ENCODE measurements at places on chromosomes 1 and 21.

GRCh38 chr1:167617153-167618147 is 12.6 kb upstream of the RCSD1 start:
- peak; percentile 34 for DNase-seq

GRCh38 chr1:38730511-38731397 is 128.8 kb downstream of the RRAGC start:
- no peak for DNase-seq

- peak; percentile 74 for DNase-seq
Measured at GRCh38 chr1:150552128-150552910, 3.1 kb downstream of the ADAMTSL4 start.

DNA sequence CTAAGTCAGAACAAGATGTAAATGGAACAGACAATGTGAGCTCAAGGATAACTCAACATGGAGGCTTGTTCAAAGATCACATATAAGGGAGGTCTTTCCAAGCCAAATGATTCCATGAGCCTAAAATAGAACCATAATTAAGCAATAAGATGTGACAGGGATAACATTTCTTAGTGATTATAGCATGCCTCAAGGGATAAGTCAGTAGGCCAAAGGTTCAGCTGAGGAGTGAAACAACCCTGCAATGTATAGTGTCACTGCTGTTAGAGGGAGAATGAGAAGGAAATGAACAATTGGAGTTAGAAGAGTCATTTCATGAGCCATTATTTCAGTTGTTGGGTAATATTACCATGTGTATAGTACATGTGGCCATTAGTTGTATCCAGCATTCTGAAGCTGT is 25.0 kb downstream of the GORAB start:
- DNase-seq, result no peak

GRCh38 chr1:119968068-119968492 is 71.8 kb upstream of the ADAM30 start:
- peak; percentile 29 for DNase-seq

DNA sequence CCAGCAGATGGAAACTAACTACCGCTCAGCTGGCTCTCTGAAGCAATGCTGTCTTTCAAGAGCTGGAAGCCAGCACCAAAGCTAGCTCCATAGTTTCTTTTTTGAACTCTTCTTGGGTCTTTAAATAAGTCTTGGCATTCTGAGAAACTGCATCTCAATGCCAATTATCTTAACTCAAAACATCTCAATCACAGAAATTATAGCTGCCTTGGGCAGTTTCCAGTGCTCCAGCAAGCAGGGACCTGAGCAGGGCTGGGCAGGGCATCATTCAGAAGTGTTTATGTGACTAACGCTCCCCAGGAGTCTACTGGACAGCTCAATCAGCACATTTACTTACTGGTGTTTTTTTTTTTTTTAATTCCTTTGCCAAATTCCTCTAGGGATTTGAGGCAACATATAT is 18.3 kb upstream of the PADI4 start:
- DNase-seq, result no peak

GRCh38 chr1:218079820-218080219 is 205.3 kb upstream of the RRP15 start:
- no peak for DNase-seq

DNA sequence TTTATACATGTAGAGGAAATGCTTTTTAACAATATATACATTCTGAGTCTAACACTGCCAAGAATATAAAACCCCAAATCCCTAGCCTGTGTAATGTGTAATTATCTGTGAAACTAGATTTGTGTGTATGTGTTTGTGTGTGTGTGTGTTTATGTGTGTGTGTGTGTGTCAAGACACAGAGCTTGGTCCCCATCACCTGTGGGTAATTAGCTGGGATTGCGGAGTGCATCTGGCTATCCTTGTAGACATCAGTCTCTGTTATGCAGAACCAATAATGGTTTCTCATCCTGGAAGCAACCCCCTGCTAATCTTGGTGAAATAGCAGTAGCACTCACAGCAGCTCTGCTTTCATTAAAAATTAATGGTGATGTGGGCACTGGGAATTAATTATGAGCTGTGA is 26.3 kb upstream of the ST6GALNAC3 start:
- DNase-seq, result no peak

GRCh38 chr21:43277481-43278351 is 108.9 kb downstream of the CRYAA start:
- no peak for DNase-seq

GRCh38 chr1:160996178-160996577 is 24.8 kb downstream of the F11R start:
- DNase-seq, result no peak

- DNase-seq, result no peak
Measured at GRCh38 chr1:76229279-76230005, 154.9 kb downstream of the ST6GALNAC3 start.

DNA sequence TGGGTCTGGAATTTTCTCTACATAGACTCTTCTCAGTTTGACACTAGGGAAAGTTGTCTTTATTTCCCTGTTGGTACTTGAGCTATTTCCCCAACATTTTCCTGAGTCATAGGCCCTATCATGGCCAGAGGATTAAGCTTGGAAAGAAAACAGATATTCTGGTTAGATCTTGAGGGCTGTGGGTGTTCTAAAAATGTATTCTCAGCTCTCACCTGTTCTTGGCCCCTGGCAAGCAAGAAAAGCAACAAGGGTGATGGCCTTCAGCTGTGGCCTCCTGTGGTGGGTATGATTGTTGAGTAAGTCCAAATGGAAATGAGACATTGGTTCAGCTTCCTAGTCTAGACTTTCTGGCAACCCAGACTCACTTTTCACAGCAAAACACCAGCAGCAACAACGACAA is 17.4 kb upstream of the LCE3A start:
- DNase-seq, result no peak

GRCh38 chr1:170711682-170712081 is 47.8 kb downstream of the PRRX1 start:
- DNase-seq, result no peak

- DNase-seq, result no peak
Measured at GRCh38 chr21:46114963-46115362, 17.1 kb downstream of the COL6A2 start.

DNA sequence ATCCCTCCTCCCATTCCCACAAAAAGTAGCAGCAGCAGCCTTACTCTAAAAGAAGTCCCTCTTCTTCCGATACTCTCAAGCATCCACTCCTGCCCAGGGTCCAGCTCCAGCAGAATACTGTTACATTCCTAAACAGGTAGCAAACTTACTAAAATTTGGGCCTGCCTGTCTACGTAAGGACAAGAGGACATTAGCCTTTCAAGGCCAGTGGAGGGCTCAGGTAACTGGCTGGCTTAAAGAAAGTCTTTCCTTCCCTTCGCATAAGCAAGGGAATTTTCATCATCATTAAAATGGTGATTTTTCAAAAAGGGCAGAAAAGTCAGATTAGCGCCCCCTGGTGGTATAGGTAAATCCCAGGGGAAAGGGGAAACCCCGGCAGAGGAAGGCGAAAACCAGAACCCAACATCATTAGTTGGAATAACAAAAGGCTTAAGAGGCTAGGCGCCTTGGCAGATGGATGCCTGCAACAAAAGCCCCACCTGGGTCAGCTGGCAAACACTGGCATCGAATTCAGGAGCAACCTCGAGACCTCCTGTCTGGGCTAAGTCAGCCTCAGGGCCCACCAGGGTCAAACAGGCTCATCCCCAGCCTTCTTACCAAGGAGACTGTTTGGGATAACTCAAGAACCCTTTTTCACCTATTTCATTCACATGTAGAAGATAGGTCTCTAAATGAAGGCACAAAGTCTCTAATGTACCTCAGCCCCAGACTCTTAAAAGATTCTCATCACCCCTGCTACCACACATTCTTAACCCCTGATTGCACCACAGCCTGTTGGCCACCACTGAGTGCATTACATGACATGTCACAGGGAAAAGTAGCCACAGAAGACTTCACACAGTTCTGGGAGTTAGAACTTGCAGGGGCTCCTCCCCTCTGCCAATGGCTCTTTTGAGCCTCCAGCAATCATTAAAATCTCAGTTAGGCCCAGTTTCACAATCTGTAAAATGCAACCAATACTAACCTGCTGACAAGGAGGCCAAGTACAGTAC is 36.7 kb downstream of the ERI3 start:
- peak; percentile 20 for DNase-seq

- DNase-seq, result no peak
Measured at GRCh38 chr1:21966247-21967000, 10.4 kb upstream of the CELA3B start.

DNA sequence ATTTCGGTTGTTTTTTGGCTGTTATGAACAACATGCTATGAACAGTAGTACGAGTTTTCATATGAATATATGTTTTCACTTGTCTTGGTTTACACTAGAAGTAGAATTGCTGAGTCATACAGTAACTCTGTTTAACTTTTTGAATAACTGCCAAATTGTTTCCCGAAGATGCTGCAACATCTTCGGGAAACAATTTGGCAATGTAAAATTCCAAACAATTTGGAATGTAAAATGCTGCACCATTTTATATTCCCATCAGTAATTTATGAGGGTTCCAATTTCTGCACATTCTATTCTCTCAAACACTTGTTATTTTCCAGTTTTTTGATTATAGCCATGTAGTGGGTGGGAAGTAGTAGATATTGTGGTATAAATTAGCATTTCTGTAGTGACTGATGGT is 11.6 kb downstream of the PCBP3 start:
- DNase-seq, result no peak

DNA sequence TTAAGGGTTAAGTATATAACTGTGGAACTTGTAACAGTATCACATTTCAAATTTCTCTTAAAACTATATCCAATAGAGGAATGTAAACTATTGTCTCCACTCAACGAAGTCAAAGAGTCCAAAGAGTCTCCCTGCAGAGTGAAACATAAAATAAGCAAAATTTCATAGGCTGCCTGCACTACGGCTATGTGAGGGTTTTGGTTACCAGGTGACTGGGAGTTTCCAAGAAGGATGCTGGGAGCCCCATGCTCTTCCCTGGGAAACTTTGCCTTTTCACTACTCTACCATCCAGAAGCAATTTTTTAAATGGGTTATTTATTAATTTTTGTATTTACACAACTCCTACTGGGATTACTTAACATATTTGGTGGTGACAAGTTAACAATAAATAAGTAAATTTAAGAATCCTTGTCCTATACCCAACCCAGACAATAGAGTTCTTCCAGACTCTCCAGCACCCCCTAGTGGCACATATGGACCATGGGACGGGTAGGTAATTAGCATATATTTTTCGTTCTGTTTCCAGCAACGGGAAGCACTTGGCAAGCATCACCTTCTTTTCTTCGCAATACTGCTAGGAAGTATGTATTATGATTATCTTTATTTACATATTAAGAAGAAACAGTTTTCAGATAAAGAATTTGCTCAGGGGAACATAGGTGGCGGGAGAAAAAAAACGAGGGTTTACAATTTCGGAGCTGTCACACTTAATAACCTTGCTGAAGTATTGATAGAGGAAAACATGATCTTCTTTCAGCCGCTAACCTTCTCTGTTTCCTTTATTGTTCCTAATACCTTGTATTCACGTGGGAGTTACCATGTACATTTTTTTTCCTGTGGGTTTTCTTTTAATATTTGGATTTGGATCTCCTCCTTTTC is 3.5 kb downstream of the FMO2 start:
- peak; percentile 3 for DNase-seq

DNA sequence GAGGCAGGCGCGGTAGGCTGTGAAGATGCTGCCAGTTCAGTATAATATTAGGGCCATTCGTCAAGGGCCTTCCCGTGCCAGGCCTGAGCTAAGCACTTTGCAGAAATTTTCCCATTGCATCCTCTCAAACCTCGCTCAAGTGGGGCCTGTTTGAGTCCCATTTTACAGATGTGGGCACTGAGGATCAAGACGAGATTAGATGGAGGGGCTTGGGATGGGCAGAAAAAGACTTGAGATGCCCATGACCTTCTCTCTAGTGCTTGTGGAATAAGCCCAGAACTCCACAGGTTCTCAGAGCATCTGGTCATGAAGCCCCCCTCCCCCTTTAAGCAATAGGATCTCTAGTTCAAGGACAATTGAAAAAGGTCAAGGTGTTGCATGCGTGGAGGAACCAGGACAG is 9.9 kb downstream of the EPHA8 start:
- DNase-seq, result no peak

DNA sequence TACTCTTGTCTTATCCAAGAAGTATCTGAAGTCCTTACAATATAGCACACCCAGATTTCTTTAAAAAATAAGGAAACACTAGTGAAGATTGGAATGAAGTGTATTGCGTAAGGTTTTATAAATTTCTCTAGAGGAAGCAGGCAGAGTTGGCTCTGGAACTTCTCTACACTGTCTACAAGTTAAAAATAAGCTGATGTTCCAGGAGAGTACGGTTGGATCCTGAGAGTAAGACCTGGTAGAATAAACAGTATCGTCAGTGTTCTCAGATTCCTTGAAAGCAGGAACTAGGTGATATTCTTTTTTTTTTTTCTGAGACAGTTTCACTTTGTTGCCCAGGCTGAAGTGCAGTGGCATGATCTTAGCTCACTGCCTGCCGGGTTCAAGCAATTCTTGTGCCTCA is 107.9 kb downstream of the USP25 start:
- no peak for DNase-seq

GRCh38 chr1:35642471-35642955 is 1.2 kb upstream of the PSMB2 start:
- no peak for DNase-seq

DNA sequence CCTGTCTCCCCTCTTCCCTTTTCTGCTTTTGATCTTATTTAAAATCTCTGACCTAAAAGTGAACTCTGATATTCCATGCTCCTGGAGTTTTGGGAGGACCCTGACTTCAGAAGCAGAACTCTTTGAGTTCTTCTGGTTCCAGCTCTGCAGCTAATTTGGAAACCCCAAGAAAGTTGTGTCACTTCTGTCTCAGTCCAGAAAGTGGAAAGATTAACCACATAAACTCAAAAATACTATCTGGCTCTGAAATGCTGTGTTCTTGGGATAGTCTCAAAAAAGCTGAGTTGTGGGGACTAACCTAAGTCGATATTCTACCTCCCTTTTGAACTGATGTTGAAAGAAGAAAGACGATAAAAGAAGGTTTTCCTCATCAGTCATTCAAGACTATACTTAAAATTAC is 59.8 kb downstream of the ITPKB start:
- DNase-seq, result no peak

DNA sequence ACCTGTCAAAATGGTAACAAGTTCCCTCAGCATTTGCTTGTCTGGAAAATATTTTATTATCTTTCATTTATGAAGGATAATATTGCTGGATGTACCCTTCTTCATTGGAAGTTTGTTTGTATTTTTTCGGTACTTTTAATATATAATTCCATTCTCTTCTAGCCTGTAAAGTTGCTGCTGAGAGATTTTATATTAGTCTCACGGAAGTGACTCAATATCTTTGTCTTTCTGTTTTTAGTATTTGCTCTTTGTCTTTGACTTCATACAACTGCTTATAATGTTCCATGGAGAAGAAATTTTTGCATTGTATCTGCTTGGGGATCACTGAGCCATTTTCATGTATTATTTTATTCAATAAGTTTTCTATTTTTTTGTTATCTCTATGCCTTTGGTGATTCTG is 1777.5 kb downstream of the BRINP3 start:
- DNase-seq, result no peak

Data from KG1 (cell line).